NCI-H2029 (cell line): ENCODE measurements at places on chromosomes 11 and 22.

GRCh38 chr11:17853280-17853679, 118.7 kb downstream of the KCNC1 start:
- no peak for DNase-seq

- no peak for DNase-seq
Measured at GRCh38 chr11:135075740-135076139, 663.7 kb upstream of the B3GAT1 start.

- peak; percentile 14 for DNase-seq
Measured at GRCh38 chr11:82775736-82776346, 42.2 kb upstream of the FAM181B start.

DNA sequence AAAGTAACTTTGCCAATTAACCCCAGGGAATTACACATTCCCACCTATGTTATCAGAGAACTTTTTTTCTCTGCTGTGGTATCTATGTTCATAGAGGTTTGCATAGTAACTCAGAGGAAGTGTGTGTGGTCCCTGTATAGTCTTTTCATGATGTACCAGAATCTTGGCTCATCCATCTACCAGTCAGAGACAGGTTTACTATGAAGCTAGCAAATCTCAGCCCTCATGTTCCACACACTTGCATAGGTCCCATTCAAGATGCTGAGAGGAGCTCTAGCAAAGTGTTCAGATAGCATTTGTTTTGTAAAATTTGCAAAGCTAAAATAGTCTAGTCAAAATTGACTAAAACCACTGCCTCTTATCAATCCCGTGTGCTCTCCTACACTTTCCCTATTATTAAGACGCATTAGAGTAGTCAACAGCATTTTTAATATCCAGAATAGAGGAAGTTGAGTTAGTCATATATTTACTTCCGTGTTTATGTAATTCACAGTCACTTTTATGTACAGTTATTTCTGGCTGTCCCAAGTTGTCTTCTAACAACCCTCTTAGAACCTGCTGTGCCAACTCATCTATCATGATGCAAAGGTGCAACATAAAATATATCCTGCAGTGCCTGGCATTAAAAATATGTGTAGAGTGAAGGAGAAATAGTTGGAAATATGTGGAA, 184.2 kb downstream of the FAM76B start:
- DNase-seq: no peak

- no peak for DNase-seq
Measured at GRCh38 chr22:22318723-22319465, 74.3 kb downstream of the VPREB1 start.

- no peak for DNase-seq
Measured at GRCh38 chr11:114346709-114347141, 50.5 kb downstream of the NNMT start.

DNA sequence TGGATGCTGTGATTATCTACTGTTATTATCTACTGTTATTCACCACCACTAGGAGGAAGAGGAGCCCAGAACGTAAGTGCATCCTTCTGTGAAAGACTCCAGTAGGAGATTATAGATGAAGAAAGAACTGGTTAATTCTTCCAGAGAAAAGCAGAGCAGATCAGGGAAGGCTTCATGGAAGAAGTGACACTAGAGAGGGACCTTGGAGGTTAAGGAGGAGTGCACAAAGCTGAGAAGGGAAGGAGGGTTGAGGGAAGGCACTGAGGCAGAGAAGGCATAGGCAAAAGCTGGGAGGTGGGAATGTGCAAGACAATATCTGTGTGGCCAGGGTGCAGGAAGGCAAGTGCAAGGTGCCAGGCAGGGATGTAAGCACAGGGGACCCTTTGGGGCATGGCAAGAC, 13.5 kb downstream of the CRYBB1 start:
- DNase-seq: no peak

DNA sequence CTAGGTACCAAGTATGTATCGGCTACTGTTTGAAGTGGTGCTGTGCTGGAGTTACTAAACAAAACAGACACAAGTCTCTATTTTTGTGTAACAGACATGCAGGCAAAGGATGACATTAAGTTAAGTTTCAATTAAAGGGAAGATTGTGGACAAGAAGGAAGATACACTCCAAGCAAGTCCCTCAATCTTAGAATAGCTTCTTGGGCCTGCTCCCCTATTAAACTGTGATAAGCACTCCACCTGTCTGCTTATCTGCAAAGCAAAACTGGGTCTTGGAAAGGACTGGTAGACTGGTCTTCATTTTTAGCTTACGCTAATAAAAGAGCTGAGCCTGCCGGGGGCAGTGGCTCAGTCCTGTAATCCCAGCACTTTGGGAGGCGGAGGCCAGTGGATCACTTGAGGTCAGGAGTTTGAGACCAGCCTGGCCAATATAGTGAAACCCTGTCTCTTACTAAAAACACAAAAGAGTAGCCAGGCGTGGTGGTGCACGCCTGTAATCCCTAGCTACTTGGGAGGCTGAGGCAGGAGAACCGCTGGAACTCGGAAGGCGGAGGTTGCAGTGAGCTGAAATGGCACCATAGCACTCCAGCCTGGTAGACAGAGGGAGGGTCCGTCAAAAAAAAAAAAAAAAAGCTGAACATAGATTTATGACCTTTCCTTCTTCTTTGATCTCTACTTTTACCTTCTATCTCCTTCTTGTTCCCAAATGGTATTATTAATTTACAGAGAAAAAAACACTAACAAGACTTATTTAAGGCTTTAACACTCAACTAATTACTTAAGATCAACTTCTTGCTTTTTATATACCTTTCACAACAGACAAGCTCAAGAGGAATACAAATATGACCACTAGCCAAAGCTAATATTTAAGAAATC, 4.1 kb downstream of the DDX17 start:
- no peak for DNase-seq

- DNase-seq: peak; percentile 90
Measured at GRCh38 chr11:65419772-65420481, 2.7 kb upstream of the NEAT1 start.

- no peak for DNase-seq
Measured at GRCh38 chr22:19865141-19865829, 10.6 kb upstream of the GNB1L start.

DNA sequence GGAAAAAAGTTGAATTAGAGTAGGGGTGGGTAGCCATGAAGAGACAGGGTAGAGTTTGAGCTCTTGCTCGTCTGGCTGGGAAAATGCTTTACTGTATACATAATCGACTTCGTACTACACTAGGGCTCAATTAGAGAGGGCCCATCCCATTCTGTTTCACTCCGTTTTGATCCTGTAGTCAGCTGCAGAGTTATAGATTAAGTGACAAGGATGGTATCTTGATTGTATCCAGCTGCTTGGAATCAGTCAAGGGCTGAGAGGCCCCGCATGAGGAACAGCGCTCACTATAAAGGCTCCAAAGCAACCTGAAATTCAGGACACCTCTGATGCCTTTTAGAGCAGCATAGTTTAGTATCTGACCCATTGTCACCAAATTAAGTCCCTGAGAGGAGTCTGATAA, 81.6 kb downstream of the ALX4 start:
- no peak for DNase-seq

DNA sequence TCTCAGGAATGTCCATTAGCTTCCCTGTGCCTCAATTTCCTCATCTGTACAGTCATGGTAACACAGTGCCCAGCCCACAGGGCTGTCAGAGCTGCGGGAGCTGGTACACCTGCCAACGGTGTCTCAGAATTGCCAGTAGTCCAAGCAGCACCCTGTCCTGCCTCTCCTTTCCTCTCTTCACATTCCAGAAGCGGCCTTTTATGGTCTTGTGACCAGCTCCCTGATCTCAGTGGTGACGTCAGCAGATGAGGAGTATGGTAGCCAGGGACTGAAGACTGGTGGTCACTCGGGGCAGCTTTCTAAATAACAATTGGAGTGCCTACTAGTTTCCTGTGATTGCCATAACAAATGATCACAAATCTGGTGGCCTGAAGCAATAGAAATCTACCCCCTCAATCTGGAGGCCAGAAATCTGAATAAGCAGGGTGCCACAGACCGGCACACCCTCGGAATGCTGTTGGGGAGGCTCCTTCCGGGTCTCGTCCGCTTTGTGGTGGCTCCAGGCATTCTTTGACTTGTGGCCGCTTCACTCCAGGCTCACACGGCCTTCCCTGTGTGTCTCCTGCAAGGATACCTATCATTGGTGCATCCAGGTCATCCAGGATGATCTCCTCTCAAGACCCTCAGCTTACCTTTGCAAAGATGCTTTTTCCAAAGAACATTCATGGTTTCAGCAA, 2.1 kb downstream of the FADD start:
- DNase-seq: no peak

- DNase-seq: no peak
Measured at GRCh38 chr11:120343429-120343828, 7.2 kb downstream of the ARHGEF12 start.

GRCh38 chr11:110818032-110818687, 105.9 kb upstream of the ARHGAP20 start:
- no peak for DNase-seq

- DNase-seq: no peak
Measured at GRCh38 chr11:39363571-39363970, 2095.9 kb downstream of the LRRC4C start.

- no peak for DNase-seq
Measured at GRCh38 chr11:128291007-128291406, 296.4 kb downstream of the ETS1 start.

- DNase-seq: no peak
Measured at GRCh38 chr11:128830290-128831173, 36.6 kb downstream of the KCNJ1 start.

GRCh38 chr11:73195191-73196007, 22.7 kb upstream of the P2RY2 start:
- DNase-seq: no peak

GRCh38 chr22:35134637-35135036, 68.7 kb downstream of the ISX start:
- DNase-seq: no peak

DNA sequence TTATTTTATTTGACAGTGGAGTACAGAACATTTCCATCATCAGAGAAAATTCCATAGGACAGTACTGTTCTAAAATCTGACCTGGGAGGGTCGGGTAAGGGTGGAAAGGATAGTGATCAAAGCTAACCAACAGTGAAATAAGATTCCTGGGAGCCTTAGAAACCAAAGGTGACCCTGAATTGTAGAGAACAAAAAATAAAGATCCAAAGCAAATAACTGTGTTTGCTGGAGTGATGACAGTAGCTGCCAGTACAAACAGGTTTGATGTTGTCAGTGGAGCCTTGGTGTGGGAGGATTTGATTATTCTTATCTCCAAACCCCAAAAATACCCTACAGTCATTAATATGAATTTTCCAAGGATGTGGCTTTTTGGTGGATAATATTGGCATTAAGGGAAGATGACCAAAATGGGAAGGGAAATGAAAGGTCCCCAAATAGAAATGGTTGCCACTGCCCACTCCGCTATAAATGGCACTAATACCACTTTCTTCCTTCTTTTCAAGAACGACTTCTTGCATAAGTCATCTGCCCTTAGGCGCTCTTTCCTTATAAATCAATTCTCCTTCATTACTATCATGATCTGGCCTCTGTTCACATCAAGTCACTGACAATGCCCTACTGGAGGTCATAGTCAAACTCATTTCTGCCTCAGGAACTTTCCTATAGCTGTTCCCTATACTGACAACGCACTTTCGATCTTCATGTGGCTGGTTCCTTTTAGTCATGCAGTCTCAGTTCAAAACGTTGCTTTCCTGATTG, 44.4 kb downstream of the EHF start:
- no peak for DNase-seq

GRCh38 chr11:59759900-59760299, 4.7 kb downstream of the STX3 start:
- no peak for DNase-seq

DNA sequence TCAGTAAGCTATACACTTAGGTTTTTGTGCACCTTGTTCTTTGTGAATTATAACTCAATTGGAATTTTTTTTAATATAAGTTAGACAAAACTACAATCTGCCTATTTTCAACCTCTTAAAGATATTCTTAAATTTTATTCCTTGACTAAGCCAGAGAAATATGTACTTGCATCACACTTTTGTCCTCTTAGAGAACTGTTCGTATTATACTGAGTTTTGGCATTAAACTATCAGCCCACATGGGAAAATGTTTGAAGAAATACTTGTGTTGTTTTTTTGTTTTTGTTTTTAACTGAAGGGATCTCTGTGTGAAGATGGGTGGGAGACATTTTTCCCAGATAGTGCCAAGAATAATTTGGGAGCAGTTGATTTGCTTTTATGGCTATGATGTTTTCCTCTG, 25.3 kb downstream of the CEP295 start:
- no peak for DNase-seq

DNA sequence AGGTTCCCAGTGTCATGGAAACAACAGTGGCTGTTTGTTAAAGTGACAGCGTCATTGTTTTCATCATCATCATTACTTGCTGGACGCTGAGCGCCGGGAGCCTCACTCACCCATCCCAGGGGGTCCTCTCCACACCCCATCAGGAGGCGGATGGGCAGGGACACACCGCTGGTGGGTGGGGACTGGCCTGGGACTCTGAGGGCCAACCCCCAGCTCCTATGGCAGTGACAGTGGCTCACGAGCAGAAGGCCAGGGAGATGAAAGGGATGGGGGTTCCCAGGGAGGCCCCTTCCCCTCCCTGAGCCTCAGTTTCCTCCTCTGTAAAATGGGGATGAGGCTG, 76.6 kb upstream of the PRR5 start:
- no peak for DNase-seq

DNA sequence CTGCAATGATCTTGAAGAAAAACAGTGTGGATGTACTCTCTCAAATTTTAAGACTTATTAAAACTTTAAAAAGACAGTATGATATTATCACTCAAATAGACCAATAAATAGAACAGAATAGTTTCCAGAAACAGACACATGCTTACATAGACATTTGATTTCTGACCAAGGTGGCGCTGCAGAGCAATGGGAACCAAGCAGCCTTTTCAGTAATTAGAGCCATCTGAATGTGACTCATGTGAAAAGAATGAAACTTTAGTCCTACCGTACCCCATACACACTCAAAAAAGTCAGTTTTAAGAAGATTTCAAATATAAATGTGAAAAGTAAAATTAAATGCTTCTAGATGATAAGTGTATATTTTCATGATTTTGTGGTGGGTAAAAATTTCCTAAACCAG, 74.2 kb upstream of the MS4A8 start:
- no peak for DNase-seq

DNA sequence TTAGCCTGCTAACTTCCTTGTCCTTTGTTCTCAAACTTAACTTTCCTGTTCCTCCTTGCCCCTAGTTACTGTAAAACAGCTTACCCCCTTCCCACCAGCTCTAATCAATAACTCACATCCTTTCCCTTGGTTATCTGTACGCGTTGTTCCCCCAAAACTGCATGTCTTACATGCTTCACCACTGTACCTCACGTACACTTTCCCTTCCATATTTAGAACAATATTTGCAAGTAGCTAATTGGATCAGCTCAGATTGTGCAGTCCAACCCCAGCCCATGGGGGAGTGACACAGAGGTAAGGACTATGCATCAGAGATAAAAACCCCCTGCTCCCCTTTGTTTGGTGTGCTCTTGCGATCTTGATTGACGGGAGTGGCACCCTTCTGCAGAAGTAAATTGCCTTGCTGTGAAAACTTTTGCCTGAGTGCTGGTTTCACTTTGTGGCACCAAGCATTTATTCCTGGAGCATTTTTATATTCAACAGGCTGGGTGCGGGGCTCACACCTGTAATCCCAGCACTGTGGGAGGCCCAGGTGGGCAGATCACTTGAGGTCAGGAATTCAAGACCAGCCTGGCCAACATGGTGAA, 30.9 kb downstream of the MIF start:
- DNase-seq: no peak
